HT1080 (cell line): ENCODE measurements at places on chromosomes 7 and 10.

DNA sequence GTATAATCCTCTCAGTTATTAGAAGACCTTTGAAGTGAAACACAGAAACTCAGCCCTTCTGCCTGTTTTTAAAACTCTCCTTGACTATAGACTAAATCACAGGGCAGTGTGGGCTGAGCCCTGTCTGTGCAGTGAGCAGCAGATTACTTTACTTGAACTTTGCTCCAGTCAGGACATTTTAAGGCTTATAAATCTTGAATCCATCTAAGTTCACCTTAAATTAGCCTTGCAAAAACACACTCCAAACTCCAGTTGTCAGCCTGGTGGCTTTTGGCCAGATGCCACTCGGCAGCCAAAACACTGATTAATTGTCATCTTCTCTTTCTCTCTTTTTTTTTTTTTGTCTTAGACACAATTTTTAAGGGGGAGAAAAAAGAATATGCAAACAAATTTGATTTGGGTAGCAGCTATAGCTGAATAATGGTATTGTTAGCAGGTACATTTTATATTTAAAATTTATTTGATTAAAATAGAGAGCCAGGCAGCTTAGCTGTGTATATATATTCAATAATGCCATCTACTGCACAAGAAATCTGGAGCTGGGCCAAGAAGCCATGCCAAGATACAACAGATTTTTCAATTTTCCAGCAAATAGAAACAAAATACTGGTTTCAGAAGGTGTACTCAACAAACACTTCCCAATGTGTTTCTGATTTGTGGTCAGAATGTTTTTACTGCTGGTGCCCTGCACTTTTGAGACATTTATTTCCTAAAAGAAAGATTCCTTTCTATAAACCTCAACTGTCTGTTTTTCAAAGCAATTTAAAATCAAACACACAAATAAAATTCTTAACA lies 247.7 kb downstream of the TFEC start:
- no peak for DNase-seq

DNA sequence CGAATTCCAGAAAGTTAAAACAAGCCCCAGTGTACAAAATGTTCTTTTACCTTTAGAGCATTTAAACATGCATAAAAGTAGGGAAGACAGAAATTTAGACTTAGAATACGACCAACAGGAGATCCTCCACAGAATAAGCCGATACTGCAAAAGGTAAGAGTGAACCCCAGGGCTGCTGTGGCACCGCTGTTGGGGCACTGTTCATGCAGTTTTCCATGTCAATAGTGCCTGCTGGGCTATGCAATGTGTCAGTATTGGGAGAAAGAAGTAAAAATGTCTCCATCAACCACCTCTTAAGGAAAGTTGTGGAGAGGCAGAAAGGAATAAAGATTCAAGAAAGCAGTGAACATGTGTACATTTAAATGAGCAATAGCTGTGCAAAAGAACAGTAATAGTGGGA lies 326.5 kb upstream of the SEMA3C start:
- DNase-seq, result no peak

DNA sequence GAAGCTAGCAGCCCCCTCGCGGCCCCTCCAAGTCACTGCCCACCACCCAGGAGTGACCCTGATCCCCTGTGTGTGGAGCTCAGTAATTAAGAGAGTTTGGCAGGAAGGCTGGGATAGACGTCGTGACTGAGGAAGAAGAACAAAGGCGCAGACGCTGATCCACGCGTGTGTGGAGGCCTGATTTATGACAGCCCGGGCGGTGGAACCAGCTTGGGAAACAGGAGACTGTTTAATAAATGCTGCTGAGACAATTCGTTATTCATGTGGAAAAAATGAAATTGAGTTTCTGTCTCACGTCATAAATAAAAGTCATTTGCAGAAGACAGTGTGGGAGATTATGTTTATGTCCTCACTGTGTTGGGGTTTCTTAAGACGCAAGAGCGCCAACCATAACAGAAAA lies 130.8 kb downstream of the ELFN1 start:
- no peak for DNase-seq

DNA sequence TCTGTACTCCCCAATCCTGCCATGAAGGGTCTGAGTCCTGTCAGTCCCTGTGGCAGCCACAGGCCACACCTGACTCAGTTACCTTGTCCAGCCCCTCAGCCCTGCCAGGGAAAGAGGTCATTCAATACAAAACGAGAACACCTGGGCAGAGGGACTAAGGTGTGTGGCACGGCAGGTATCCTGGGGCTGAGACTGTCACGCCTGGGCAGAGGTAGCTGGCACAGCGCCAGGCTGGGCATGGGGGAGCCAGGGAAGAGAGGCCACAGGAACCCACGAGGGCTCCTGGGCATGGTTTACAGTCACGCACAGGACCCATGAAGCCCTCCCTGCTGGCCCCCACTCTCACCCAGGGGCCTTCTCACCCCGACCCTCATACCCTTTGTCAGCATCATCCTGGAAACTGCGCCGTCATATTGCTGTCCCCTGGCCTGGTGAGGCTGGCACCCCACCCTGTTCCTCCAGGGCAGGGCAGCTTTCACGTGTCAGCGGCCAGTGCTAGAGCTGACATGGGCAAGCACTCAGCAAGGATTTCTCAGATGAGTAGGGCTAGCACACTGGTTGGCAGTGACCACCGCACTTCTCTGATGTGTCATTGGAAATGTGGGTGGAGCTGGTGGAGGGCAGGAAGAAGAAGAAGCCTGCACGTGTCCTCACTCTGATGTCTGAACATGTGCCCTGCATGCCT lies 42.7 kb downstream of the LRRC18 start:
- peak; percentile 64 for DNase-seq
